Ecto neural progenitor cell (in vitro differentiated cells): ENCODE measurements at places on chromosomes 6 and 20.

- no peak for DNase-seq
These were observed 100.0 kb upstream of the CARMIL1 start for GRCh38 chr6:25179051-25179778.

GRCh38 chr6:75412969-75413662 lies 80.5 kb downstream of the FILIP1 start:
- no peak for DNase-seq

DNA sequence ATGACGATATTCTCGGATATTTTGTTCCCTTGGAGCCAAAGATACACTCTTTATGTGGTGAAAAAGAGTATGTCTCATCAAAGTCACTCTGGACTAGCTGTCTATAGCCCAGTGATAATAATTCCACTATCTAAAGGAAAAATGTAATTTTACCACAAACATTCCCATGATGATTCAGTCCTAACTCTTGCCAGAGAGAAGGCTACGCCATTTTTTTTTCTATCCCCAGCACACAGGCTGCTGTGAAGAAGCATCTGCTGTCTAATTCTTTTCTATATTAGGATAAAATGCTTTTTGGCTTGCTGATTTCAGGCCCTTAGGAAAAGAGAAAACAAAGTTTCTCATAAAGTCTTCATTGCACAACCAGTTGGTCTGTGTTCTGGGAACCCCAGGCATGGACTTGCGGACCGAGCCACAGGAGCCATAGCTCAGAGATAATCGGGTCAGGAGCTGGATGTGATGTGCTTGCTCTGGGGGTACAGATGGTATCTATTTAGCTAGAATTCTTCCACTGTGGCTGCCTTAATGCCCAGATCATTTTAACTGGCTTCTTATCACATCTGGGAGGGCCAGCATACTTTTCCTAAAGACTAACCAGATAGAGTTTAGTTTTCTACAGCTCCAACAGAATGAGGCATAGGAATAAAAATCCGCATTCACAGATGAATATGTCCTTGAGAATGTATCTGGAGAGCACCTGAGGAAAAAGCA lies 683.7 kb upstream of the ID4 start:
- no peak for DNase-seq

- DNase-seq, result no peak
These were observed 113.3 kb upstream of the SLC2A12 start for GRCh38 chr6:134165561-134166201.

DNA sequence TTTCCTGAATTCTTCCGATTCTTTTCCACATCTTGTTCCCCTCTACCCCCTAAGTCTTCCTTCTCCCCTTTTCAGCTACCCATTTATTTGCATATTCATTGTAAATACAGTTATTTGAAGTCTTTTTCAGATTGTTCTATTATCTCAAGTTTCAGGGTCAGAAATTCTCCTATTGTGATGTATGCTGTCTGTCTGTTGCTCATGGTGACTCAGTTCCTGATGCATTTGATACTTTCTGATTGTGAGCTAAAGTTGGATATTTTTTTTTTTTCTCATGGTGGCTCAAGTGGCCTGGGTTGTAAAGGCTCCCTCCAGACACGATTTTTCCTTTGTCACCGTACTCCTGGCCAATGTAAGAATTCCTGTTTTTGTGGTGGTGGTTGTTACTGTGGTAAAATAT lies 4.9 kb upstream of the PI16 start:
- no peak for DNase-seq

DNA sequence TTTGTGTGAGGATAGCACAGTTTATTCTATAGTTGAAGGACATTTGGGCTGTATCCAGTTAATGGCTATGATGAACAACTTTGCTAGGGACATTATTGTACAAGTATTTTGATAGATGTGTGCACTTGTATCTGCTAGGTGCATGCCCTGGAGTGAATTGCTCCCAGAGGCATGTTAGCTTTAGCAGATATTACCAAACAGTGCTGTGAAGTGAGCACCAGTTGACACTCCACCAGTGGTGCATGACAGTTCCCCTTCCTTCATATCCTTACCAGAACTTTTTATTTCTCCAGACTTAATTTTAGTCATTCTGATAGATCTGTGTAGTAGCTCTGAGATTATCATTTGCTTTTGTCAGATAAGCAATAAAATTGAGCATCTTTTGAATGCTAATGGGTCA lies 48.9 kb upstream of the ENPP5 start:
- no peak for DNase-seq

GRCh38 chr6:14804785-14805210 lies 441.1 kb upstream of the JARID2 start:
- no peak for DNase-seq

DNA sequence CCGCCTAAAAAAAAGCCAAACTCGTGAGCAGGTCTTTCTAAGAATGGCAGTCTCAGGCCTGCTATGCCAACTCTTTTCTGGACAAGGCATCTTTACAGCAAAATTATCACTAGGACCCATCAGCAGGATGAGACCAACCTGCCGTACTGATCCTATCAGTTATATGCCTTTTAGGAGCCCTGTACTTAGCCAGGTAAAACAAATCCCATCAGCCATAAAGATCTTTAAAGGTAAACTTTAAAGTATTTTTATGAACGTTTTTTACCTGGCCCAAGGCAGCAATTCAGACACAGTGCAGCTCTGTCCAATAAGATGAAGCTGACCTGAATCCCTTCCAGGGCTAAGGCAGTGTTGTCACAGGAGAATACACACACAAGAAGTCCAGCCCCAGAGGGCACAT lies 51.3 kb upstream of the TGM3 start:
- DNase-seq, result no peak

DNA sequence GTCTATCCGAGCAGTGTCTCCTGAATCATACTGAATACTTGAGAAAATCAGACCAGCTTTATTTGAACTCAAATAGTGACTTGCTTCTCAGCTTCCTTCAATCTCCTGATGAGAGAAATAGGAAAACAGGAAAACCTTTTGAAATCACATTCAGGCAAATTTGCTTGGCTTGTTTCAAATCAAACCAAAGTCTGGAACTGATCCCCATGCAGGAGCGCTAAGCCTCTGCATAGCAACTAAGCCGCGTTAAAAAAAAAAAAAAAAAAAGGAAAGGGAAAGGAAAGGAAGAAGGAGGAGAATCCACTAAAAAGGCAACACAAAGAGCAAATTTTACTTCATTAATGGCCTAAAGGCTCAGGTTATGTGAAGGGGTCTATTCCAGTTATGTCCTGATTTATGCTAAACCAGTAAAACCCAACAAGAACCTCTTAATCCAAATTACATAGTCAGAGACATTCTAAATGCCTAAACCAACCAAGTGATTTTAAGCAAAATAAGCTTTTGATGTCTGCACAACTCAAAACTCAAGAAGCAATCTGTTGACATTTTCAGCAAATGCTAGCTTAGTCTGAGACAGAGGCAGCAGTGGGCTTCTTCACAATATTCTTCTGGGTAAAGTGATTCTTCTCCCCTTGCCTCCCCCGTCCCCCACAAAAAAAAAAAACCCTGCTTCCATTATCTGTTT lies 112.5 kb downstream of the SOBP start:
- no peak for DNase-seq

DNA sequence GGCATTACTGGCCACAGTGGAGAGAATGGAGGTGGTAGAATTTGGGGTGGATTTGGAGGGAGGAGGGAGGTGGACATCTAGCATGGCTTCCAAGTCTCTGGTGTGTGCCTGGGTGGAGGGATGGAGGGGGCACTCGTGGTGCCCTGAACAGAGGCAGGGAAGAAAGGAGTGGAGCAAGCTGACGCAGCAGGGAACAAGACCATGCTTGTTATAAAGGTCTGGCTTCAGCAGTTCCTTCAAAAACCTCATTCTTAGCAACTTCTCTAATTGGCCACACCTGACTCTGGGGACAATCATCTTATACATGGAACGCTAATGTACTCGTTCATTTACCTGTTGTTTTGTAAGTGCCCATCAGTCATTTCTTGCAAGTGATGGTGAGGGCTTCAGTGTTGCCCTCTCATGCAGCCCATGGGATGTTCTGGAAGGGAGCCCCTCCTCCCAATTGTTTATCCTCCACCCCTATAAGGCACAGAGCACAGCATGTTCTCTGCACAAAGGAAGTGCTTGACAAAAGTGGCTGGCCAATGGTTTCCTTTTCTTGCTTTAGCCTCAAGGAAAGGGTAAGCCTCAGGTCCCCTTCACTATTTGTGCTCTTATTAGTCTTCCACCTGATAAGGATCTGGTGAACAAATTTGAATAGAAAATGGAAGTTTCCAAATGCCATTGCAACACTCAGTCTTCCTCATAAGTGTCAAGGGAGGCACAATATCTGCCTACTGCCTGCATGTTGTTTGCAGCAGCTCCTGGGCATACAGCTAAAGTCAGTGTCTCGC lies 39.3 kb downstream of the GFOD1 start:
- no peak for DNase-seq

- DNase-seq, result no peak
These were observed 114.3 kb upstream of the PLEKHG1 start for GRCh38 chr6:150485161-150485958.

DNA sequence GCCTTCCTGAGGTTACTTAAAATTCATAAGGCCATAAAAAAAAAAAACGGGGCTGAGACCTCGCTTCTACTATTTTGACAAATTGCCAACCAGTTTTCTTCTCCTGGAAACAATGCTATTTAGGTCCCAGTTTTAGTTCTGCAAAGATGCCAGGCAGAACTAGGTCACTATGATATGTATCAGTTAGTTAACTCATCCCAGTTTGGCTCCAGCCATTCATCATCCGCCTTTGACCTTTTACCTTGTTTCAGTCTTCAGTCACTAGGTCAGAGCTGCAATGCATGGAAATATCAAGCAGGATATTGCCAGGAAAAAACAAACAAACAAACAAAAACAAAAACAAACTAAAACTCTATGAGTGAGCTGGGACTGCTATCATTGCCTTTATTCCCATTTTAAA lies 29.8 kb upstream of the ENPP4 start:
- DNase-seq, result no peak

DNA sequence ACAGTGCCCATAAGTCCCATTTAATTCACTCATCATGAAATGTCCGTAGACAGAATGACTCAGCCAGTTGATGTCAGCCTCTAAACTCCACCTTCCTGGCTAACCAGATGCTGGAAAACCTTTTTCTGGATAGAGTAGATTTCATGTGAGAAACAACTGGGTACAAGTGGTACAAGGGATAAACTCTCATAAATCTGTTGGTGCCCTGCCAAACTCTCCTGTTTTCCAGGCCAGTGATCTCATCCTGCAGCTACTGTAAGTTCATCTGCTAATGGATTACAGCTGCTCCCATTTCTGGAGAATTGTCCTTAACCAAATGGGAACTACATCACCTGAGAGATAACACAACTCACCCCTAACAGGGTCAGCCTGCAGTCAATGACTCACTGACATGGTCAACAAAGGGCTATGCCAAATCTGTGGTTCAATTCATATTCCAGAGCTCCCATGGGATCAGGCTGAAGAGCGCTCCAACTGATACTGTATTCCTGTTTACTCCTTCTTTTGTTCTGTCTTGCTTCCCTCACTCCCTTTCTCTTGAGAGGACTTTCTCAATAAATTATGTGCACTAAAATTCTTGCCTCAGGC lies 210.1 kb upstream of the HDDC2 start:
- no peak for DNase-seq

- no peak for DNase-seq
These were observed 74.0 kb upstream of the CST7 start for GRCh38 chr20:24875078-24875477.

DNA sequence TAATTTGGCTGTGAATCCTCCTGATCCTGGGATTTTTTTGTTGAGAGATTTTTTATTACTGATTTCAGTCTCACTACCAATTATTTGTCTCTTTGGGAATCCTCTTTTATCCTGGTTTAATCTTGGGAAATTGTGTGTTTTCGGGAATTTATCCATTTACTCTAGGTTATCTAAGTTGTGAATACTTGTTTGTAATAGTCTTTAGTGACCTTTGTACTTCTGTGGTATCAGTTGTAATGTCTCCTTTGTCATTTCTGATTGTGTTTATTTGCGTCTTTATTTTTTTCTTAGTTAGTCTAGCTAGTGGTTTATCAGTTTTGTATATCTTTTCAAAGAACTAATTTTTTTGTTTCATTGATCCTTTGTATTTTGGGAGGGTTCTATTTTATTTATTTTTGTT lies 27.3 kb upstream of the ZNF337 start:
- no peak for DNase-seq

GRCh38 chr6:109687271-109687761 lies 3.7 kb downstream of the AK9 start:
- no peak for DNase-seq

DNA sequence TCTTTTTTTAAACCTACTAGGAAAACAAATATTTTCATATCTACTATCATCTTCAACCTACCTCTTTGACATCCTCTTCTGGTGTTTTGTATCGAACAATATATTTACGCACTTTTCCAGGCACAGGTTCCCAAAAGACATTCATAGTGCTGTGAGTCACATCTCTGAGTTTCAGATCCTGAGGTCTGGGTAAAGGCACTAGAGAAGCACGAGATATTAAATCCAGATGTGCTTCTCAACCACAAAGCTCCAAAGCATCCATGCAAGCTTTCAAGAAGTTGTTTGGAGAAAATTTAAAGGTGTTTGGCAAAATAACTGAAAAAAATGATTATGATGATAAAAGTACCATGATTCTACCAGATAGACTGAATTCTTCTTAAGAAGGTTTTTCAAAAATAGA lies 62.7 kb downstream of the COL12A1 start:
- DNase-seq, result no peak

DNA sequence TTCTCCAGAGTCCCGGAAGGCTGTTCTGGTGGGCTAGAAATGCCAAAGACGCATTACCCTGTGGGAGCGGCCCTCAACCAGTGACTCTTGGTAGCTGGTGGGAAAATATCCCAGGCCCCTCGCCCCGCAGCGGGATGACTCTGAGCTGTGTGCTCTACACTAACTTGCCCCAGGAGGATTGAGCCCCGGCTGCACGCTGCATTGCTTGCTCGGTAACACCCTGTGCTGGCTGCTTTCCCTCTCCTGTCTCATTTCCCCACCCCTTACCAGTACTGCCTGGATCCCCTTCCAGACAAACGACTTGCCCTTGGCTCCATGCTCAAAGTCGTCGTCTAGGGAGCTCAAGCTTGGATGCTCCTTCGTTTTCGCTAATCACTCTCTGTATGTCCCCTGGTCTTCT lies 411.8 kb upstream of the SULF2 start:
- no peak for DNase-seq

GRCh38 chr6:127420556-127420955 lies 38.6 kb downstream of the KIAA0408 start:
- DNase-seq, result peak; percentile 55

- no peak for DNase-seq
These were observed 42.5 kb downstream of the PACSIN1 start for GRCh38 chr6:34508425-34508824.

- DNase-seq, result no peak
These were observed 6.4 kb downstream of the HINT3 start for GRCh38 chr6:125962900-125963497.

- DNase-seq, result no peak
These were observed 20.7 kb upstream of the TBC1D22B start for GRCh38 chr6:37236921-37237320.

GRCh38 chr20:41769592-41770018 lies 151.4 kb upstream of the CHD6 start:
- DNase-seq, result no peak
